Activated T-cell treated with anti-CD3 and anti-CD28 coated beads, Interleukin-2, amount 50 U/mL, for 1 hour (primary cell): ENCODE measurements at places on chromosomes 2 and 18.

DNA sequence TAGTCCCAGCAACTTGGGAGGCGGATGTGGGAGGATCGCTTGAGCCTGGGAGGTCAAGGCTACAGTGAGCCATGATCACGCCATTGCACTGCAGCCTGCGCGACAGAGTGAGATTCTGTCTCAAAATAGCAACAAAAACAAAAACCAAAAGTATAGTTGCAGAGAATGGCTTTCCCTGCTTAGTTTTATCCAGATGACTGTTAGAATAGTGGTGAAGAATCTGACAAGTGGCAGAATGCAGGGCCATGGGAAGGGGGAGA lies 53.8 kb downstream of the NEDD4L start:
- DNase-seq = no peak

DNA sequence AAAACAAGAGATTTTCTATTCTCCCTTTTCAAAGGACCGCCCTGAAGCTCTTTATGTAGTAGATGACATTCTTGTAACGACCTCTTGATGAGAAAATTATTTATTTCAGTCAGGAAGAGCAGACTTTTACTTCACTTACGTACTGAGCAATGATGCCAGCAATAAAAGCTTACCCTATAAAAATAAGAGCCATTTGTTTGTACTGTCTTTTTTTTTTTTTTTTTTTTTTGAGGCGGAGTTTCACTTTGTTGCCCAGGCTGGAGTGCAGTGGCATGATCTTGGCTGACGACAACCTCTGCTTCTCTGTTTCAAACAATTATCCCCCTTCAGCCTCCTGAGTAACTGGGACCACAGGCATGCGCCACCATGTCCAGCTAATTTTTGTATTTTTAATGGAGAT lies 39.2 kb downstream of the CRIM1 start:
- DNase-seq = no peak

DNA sequence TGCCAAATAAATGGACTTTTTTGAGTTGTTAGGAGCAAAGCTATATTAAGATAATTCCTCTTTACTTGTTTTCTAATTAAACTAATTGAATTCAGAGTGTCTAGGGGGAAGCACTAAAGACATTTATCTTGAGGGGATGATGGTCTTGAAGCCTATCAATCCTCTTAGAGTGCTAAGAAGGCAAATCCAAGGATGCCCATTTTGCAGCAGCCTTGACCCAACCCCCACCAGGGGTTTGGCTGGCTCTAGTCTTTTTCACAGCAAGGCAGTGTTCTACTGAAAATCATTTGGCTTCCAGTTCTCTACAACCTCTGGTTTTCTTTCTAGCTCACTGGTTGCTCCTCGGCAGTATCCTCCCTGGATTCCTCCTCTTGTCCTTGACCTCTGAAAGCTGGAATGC lies 6.5 kb upstream of the RAX start:
- DNase-seq = no peak

GRCh38 chr18:43825768-43826167 lies 548.5 kb upstream of the SYT4 start:
- no peak for DNase-seq

GRCh38 chr2:169189132-169189531 lies 119.8 kb downstream of the DHRS9 start:
- DNase-seq = no peak

GRCh38 chr2:27839022-27839618 lies 51.1 kb downstream of the RBKS start:
- no peak for DNase-seq

- no peak for DNase-seq
Observed at GRCh38 chr2:15920696-15921095, 19.7 kb upstream of the MYCN start.

- DNase-seq = no peak
Observed at GRCh38 chr2:236894791-236895190, 190.9 kb upstream of the COPS8 start.

DNA sequence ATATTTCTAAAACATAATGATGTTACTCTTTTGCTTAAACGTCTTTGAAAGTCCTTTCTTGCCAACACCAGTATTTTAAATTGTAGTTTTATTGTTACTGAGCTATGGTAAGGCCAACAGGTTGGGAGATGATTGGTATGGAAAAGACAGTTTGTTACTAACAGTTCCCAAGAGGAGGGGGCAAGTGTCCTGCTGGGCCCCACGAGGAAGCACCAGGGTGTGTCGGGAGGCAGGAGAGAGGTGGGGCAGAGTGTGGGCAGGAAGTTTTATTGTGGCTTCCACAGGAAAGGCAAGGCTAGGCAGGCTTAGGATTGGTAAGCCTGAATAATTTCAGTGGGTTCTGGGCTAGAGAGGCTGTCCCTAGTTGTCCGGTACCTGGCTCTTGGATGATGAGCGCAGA lies 134.3 kb downstream of the SOCS6 start:
- DNase-seq = no peak

- DNase-seq = no peak
Observed at GRCh38 chr2:236731767-236732580, 162.3 kb downstream of the ACKR3 start.

DNA sequence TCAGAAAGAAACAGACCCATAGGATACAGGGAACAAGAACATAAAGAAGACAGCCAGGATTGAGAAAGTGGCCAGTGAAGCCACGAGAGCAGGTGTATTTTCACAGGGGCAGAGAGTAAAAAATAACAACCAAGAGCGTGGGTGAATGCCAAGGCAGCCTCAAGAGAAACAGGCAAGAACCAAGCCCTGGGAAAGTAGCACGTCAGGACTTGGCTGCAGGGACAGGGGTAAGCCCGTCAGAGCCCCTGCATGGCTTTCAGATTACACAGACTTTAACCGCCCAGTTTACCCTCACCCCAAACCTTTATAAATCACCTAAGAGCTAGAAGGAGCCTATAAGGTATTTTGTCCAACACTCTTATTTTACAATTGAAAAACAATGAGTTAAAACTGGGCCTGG lies 43.7 kb downstream of the ARL4C start:
- DNase-seq = peak; percentile 47

- no peak for DNase-seq
Observed at GRCh38 chr2:101850991-101851390, 140.8 kb upstream of the IL1R2 start.

- no peak for DNase-seq
Observed at GRCh38 chr2:67904966-67905365, 157.8 kb downstream of the C1D start.

DNA sequence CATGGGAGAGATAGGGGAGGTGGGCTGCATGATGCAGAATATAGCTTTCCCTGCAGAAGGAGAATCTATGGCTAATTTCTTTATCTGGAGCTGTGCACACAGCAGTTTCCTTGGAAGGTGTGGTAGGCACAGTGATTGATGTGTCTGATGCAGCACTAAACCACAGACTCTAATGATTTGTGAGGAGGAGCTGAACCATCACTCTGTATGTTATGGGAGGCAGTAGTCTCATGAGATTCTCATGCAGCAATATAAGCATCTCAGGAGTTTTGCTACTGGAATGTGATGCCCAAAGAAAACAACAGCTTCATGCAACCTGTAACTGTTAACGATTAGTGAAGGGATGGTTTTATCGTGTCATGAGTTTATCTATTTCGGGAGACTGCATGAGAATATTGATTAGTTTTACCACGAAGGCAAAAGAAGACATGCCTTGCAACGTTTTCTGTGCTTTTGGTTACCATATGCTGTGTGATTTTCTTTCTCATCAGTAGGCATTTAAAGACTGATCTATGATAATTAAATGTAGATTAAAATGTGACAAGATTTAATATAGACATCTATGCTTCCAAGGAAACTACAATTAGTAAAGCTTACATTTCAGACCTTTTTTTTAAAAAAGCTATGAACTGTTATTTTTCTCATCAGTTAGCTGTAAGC lies 286.8 kb downstream of the ARL6IP6 start:
- no peak for DNase-seq

- DNase-seq = no peak
Observed at GRCh38 chr2:153101187-153101586, 377.4 kb downstream of the RPRM start.

DNA sequence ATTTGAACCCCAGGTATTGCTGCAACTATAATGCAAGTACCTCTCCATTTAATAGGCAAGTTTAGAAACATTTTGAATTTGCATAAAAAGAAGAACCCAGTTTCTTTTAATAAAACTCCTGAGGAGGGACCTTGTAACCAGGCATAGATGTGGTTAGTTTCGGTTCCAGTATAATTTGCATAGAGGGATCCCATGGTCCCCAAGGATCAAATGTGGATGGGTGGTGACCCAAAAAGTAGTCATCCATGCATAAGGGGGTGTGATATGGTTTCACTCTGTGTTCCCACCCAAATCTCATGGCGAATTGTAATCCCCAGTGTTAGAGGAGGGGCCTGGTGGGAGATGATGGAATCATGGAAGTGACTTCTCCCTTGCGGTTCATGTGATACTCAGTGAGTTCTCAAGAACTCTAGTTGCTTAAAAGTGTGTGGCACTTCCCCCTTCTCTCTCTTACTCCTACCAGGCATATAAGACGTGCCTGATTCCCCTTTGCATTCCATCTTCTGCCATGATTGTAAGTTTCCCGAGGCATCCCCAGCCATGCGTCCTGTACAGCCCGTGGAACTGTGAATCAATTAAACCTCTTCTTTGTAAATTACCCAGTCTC lies 40.2 kb upstream of the SKA1 start:
- no peak for DNase-seq

DNA sequence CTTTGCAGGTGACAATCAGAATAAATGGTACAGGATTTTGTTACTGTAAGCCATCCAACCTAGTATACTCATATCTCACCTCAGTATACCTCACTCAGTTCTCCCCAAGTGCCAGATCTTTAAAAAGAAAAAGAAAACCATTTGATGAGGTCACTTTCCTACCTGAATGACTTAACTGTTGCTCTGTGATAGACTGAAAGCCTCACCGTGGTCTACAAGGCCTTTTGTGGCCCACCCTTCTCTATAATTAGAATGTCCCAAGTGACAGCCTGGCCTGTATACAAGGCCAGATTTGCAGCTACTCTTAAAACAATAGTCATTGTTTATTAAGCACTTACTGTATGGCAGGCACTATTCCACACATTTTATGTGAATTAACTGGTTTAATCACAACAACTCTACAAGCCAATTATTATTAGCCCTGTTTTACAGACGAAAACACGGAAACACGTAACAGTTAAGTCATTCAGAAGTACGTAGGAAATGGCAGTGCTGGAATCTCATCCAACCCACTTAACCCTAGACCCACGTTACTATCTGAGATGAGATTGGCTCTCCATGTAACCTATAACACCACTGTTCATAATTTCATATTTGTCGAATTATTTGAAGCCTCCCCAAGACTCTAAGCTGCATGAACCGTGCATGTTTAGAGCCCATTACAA lies 28.3 kb downstream of the PKP4 start:
- DNase-seq = no peak

GRCh38 chr2:11571170-11571569 lies 37.3 kb downstream of the GREB1 start:
- DNase-seq = no peak

DNA sequence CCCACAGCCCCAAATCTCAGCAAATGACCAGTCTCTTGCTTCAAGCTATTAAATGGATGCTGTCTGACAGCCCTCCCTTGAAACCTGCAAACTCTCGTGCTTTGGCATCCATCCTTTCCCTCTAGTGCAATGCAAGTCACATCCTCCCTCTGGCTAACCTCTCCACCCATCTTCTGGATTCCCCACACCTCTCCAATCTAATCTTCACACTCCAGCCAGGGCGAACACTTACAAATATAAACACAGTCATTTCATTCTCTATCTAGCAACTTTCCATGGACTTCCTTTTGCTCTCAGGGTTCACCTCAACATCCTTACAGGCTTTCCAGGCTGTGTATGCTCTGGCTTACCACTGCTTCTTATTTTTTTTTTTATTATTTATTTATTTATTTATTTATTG lies 10.1 kb upstream of the NARS1 start:
- no peak for DNase-seq

GRCh38 chr2:148922776-148923475 lies 47.9 kb downstream of the KIF5C start:
- no peak for DNase-seq

GRCh38 chr2:161613161-161613560 lies 11.1 kb upstream of the SLC4A10 start:
- DNase-seq = no peak

DNA sequence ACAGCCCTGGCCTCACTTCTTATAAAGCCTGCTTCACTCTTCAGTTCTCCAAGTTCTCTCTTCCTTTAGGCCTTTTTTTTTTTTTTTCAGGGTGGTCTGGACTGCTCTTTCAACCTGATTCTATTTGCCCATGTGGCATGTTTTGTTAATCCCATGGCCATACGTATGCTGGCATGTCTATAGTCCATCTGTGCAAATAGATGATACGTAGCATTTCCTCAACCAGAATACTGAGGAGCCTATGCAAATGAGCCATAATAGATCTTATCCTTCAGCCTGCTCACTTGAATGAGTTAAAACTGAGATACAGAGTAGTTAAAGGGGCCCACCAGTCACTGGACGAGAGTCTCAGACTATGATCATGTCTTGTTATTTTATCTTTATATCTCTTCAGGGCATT lies 265.2 kb upstream of the CXCR4 start:
- DNase-seq = no peak

GRCh38 chr2:165587335-165587938 lies 117.9 kb downstream of the CSRNP3 start:
- DNase-seq = no peak

- no peak for DNase-seq
Observed at GRCh38 chr2:106561356-106561755, 74.2 kb downstream of the CD8B2 start.

DNA sequence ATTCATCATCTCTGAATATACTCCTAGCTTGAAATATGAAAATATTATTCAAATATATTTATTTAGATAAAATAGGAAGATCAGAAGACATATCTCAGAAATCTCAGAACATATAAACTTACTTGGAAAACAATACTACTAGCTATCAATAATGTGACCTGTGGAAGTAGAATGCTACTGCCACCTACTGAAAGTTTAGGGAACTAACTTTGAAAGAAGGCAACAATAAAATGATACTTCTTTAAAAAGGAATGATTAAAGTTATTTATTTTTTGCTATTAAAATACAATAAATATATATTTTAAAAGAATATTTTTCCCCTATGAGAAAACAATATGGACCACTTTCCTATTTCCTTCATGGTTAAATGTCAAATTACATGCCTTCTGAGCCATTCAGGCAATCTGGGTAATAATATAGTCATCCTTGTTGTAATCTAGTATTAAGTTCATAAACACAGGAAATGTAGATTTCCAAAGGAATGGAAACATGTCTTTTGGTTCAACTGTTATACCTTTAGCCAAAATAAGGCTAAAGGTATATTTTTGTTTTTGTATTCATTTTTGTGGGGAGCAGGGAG lies 26.0 kb downstream of the ACADL start:
- DNase-seq = no peak

- DNase-seq = no peak
Observed at GRCh38 chr2:214492152-214492551, 81.3 kb downstream of the VWC2L start.

DNA sequence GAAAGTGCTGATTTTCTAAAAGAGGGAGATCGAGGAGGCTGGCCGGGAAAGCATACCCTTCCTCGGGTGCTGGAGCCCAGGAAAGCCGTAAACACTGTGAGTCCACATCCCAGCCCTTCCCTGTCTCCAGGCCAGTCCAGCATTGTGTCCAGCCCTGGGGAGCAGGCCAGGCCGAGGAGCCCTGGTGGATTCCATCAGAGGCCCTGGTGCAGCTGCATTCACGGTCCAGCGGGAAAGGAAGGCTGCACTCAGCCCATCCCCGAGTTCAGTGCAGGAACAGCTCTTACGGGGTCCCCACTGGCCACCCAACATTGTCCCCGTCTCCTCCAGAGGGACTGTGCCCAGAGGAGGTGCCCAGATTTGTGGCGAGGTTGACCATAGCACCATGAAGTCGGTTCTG lies 218.6 kb downstream of the KLHL29 start:
- DNase-seq = no peak
